ENCODE measurements at places on chromosomes 12 and 14. TPM values are rescaled to one million over a fixed set of nuclear protein-coding genes. Genes with fewer than 3 reads are reported as not detected.
A peak's percentile ranks its signal among the peaks of the same experiment; 100 is the strongest.

DNA sequence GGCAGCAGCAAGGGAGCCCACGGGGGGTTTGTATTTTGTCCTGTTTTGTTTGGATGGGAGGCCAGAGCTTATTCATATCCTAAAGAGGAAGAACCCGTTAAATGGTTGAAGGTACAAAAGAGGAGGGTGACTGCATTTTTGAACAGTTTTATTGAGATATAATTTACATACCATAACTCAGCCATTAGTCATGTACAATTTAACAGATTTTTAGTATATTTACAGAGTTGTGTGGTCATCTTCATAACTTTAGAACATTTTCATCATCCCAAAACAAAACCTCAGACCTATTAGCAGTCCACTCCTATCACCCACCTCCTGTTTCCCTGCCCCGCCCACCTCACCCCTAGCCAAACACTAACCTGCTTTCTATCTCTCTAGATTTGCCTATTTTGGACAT is 12.6 kb downstream of the NRDE2 start:
- H3K27ac ChIP-seq: no peak overlapping the region
- no peaks in the 10 kb centered on the region for H3K4me1 ChIP-seq
- DNase-seq: no peak
- no peaks in the 10 kb centered on the region for H3K27me3 ChIP-seq

- H3K4me3 ChIP-seq: no peak overlapping the region
- DNase-seq: no peak
- no peaks in the 10 kb centered on the region for H3K4me1 ChIP-seq
These were observed 72.3 kb downstream of the LRIG3 start for GRCh38 chr12:58847901-58848600.

DNA sequence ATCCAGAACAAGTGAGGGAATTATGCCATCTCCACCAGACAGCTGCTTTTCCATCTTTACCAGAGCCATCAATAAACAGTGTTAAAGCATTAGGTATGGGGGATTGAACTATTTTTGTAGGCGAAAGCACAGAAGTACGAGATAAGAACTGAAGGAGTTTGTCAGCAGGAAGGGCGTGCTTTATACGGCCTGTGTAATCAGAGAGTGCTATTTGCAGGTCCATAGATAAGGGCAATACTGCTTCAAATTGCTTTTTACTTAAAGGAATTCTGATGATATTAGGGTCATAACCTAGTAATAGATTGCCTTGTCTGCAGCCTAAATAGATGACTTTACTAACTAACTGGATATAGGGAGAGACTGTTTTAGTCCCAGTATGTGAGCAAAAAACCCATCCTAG is 20.3 kb upstream of the CLEC4E start:
- H3K4me1 ChIP-seq: no peaks in the 10 kb centered on the region
- H3K27ac ChIP-seq: no peak overlapping the region
- DNase-seq: no peak
- no peaks in the 10 kb centered on the region for H3K36me3 ChIP-seq
- H3K27me3 ChIP-seq: no peaks in the 10 kb centered on the region
- no peak overlapping the region for H3K4me3 ChIP-seq

DNA sequence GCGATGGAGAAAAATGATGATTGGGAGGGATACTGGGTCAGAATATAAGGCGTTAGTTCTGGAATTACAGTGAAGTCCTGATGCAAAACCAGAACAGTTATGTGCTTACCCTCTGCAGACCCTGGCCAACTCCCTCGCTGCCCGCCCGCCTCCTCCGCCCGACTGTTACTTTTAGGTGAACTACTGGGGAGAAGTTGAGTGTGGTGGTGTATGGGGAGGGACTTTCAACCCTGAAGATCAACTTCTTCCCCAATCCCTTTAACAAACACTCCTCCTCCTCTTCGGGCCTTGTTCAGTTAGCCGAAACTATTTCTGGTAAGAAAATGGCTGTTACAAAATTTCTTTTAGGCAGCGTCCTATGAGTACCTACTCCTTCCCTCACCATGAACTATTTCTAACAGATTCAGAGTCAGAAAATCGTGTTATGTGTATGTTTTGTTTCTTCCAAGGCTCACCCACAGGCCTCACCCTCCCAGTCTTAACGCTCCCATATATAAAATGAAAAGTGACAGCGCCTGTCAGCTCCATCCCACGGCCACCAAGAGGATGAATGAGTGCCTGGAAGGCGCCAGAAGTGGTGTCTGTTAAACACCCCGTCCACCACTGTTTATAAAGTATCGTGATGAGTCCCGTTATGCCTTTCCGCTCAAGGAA is 1.3 kb downstream of the FBXO33 start:
- no peaks in the 10 kb centered on the region for H3K27me3 ChIP-seq
- H3K4me1 ChIP-seq: peaks cover 52% of the 10 kb centered on the region
- H3K4me3 ChIP-seq: peak overlapping the region; percentile 92
- no peaks in the 10 kb centered on the region for H3K36me3 ChIP-seq
- H3K27ac ChIP-seq: peak overlapping the region; percentile 99

DNA sequence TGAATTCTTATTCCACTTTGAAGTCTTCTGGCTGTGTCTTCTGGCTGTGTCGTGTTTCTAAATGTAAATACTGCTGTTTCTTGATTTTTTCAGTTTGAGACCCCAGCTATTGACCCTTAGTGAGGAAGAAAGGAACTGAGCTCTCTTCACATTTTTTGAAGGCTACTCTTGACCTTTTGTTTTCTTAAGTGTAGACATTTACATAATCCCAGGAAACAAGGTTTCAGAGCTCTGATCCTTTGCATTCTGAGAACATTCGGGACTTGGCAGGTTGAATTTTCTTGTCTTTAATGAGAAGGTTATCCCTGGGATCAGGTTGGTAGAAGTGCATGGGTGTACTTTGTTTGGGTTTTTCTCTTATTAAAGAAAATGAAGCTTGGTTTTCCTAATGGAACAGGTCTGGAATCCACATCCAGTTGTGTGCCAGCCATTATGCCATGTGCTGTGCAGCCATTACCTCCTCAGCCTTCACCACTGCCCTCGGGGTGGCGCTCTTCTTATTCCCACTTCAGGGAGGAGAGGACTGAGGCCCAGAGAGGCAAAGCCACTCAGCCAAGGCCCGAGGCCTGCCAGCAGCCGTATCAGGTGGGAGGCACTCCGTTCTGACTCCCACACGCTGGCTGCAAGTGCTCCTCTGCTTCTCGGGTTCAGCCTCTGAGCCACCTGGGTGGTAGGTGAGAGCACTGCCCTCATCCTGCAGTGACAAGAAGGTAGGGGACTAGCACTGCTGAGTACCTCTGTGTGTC is 120.9 kb downstream of the BEGAIN start:
- no peaks in the 10 kb centered on the region for H3K36me3 ChIP-seq
- DNase-seq: no peak
- no peak overlapping the region for H3K27ac ChIP-seq
- no peak overlapping the region for H3K4me3 ChIP-seq

GRCh38 chr12:92363295-92364146 is 217.9 kb upstream of the BTG1 start:
- no peaks in the 10 kb centered on the region for H3K27me3 ChIP-seq
- no peaks in the 10 kb centered on the region for H3K36me3 ChIP-seq
- H3K27ac ChIP-seq: peak overlapping the region; percentile 52
- no peaks in the 10 kb centered on the region for H3K4me1 ChIP-seq

- no peaks in the 10 kb centered on the region for H3K27me3 ChIP-seq
- H3K27ac ChIP-seq: peak overlapping the region; percentile 43
- no peaks in the 10 kb centered on the region for H3K36me3 ChIP-seq
- H3K4me3 ChIP-seq: no peak overlapping the region
- no peak for DNase-seq
These were observed 20.4 kb downstream of the FOS start for GRCh38 chr14:75299059-75299458.

- H3K4me1 ChIP-seq: no peaks in the 10 kb centered on the region
- H3K27me3 ChIP-seq: no peaks in the 10 kb centered on the region
- H3K4me3 ChIP-seq: no peak overlapping the region
These were observed 368.8 kb downstream of the TMEM121 start for GRCh38 chr14:105894978-105895881.

DNA sequence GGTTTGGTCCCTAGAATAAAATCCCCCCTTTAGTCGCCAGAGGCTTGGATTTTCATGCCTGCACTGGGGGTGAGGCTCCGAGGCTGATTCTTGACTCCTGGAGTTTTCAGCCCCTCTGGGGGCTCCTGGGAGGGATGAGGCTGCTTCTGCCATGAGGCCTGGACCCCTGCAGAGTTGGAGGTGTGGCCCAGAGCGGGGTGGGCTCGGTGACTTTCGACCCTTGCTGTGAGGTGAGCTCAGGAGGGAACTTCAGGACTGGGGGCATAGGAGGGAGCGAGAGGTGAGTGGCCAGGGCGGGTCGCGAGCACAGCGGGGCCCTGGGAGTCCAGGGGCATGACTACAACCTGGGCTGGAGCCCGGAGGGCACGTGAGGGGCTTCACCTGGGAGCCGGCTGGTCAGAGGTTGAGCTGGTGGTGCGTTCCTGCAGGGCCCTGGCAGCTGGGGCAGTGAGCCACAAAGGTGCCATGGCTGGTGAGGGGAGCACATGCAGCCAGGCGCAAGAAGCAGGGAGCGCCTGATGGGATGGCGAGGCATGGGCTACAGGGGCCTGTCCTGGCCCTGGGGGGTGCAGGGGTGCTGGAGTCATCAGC is 168.2 kb downstream of the KIF26A start:
- DNase-seq: no peak
- no peaks in the 10 kb centered on the region for H3K4me1 ChIP-seq
- H3K27ac ChIP-seq: no peak overlapping the region
- H3K4me3 ChIP-seq: no peak overlapping the region
- H3K36me3 ChIP-seq: no peaks in the 10 kb centered on the region

DNA sequence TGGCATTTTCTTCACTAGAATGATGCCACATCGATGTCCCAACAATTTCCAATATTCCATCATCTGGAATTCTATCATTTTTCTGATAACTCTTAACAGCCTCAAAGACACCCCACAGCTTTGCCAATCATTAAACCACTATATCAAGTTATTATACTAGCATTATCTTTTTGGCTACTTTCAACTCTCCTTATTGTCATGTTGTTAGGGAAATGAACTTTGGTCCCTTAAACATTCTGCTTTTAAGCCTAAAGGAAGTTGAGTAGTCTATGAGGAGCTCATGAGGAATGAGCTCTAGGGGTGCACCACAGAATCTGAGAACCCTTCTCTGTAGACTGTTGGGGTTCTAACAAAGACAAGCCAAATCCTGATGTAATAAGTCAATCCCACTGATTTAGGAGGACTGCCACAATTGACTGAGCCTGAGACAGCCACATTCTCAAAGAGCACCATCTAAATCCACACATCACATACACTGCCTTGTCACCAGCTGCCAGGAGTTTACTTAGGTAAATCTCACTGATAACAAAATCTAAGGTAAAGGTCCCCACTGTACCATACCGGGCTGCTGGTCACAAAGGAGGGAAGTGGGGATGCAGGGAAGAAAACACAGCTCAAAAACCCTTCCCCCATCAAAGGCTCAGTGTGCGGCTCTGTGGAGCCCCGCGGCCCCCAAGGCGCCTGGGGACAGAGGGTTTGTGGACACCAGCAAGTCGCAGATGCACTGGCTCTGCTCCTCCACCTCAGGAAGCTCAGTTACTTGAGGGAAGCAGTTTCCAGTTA is 58.2 kb downstream of the SETD3 start:
- H3K27ac ChIP-seq: no peak overlapping the region
- DNase-seq: no peak
- no peak overlapping the region for H3K4me3 ChIP-seq

The SLCO1B1 gene
- total RNA-seq: not detected

The SLC25A47 gene
- not detected for total RNA-seq

The TMEM119 gene
- total RNA-seq: 4.6 TPM

The DRAM1 gene
- total RNA-seq: 35.3 TPM

The KRT2 gene
- total RNA-seq: not detected
